ENCODE measurements at places on chromosomes 2 and 18. TPM values are rescaled to one million over a fixed set of nuclear protein-coding genes. Genes with fewer than 3 reads are reported as not detected.

The PPP3R1 gene
- total RNA-seq, result 170 TPM

The SPATS2L gene
- 75.3 TPM for total RNA-seq

The TTN gene
- 4.5 TPM for total RNA-seq

The LIMS4 gene
- 0.89 TPM for total RNA-seq

The PSMA8 gene
- not detected for total RNA-seq

The CCDC121 gene
- 12.8 TPM for total RNA-seq

The ELAC1 gene
- 10.8 TPM for total RNA-seq

The FEV gene
- not detected for total RNA-seq

The WDCP gene
- 16.1 TPM for total RNA-seq

The VAPA gene
- total RNA-seq, result 259 TPM

The DPYSL5 gene
- total RNA-seq, result 30.6 TPM

The NCL gene
- 155 TPM for total RNA-seq

The IL36A gene
- not detected for total RNA-seq

The OR6B2 gene
- total RNA-seq, result not detected

The HAAO gene
- total RNA-seq, result 3.7 TPM

The PKP4 gene
- 98.6 TPM for total RNA-seq

The OSBPL1A gene
- 77.6 TPM for total RNA-seq

The TCF7L1 gene
- total RNA-seq, result 3.4 TPM
